ENCODE measurements at places on chromosomes 2 and 18.

- no peak for DNase-seq
Observed at GRCh38 chr18:21389903-21390302, 147.9 kb downstream of the GREB1L start.

DNA sequence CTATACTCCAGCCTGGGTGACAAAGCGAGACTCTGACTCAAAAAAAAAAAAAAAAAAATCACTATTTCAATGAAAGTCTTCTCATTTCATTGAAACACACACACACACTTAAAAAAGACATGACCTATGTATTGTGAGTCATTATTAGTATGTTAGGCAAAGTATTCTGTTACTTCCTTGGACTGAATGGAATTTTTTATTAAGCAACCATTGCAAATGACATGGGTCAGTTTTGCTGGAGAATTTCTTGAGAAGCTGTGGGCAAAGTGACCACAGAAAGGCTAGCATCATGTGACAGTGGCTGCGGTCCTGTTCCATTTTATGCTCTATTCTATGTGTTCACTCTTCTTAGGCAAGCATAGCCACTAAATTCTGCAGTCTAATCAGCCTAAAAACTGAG lies 695.7 kb downstream of the TDRD15 start:
- DNase-seq = no peak

DNA sequence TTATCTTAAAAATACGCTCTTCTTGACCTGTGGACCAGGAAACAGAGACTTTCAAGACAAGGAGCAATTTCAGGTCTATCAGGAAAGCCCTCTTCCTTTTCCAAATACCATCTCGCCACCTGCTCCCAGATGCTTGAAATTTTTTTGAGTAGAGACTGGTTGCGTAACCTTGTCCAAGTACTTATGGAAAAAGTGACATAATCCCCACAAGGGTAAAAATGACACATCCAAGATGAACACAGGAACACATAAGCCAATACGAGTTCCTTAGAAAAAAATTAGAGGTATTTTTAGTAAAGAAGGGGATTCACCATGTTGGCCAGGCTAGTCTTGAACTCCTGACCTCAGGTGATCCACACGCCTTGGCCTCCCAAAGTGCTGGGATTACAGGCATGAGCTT lies 1.8 kb downstream of the SERPINB13 start:
- no peak for DNase-seq

GRCh38 chr2:190415794-190416775 lies 7.9 kb downstream of the MFSD6 start:
- DNase-seq = no peak

DNA sequence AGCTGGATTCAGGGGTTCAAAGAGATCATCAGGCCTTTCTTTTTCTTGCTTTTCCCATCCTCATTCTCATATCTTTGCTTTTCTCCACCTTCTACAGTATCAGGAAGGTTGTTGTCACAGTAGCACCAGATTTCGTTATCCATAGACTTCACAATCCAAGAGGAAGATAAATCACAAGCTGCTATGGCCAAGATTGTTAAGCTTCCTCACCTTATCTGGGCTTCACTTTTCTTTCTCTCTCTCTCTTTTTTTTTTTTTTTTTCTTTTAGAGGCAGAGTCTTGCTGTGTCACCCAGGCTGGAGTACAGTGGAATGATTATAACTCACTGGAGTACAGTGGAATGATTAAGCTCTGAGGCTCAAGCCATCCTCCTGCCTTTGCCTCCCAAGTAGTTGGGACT lies 93.5 kb downstream of the TTC27 start:
- DNase-seq = no peak

DNA sequence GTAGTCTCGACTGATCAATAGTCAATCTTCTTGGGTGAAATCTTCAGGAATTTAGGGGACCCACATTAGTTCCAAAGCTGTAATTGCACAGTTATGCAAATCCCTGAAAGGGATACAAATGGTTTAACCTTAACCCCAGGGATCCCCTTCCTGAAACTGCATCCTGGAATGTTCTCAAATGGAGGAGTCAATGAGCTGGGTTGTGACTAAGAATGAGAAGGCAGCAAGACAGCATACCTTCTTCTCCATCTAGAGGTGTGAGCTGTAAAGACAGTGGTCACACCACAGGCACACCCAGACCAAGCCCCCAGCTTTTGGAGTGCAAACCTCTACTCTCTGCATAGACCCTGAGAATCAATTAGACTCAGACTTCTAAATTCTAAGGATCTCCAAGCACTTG lies 164.7 kb upstream of the MEIS1 start:
- DNase-seq = no peak

DNA sequence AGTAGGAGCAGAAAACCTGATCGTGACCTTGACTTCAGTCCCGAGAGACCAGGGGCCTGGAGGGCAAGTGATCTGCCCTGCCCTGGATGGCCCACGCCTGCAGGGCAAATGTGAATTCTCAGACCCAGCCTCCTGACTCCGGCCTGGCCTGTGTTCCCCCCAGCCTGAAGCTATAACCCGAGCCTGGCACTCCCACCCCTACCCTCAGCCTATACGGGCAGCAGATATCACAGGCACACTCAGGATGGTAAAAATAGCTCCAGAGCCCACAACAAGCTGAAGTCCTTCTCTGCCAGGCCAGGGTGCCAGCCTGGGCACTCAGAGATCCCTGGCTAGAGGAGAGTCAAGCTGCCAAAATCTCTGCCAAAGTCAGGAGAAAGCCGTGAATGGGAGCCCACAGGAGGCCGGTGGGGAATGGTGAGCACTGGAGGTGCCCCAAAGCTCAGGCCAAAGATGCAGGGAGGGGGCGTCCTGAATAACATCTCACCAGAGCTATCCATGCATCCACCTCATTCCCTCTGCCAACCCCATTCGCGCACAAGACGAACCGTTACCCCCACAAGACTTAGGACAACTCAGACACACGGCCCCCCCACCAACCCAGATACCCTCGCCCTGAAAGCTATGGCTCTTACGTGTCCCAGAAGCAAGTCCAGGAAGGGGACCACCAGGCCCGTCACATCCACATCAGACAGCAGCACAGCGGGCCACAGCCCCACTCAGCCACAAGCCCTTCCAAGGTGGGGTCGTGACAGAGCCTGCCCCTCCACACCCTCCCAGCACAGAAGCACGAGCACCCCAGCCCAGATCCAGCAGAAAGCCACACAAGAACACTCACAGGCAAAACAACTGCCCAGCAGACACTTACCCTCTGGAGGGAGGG lies 144.9 kb downstream of the TNS1 start:
- no peak for DNase-seq

DNA sequence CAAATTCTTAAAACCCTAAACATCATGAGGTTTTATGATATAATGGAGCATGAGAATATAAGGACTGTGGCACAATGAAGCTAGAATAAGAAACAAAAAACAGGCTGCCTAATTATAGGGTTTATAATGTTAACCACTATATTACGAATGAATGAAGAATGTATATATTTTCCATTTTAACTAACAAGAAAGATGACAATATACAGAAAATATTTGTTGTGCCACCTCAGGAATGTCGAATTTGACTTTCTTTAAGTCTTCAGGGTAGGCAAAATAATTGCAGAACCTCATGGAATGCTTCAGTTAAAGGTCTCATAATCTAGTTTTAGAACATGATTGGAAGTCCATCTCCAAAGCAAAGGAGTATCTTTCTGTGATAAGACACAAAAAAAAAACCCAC lies 282.9 kb upstream of the SLC8A1 start:
- DNase-seq = no peak

DNA sequence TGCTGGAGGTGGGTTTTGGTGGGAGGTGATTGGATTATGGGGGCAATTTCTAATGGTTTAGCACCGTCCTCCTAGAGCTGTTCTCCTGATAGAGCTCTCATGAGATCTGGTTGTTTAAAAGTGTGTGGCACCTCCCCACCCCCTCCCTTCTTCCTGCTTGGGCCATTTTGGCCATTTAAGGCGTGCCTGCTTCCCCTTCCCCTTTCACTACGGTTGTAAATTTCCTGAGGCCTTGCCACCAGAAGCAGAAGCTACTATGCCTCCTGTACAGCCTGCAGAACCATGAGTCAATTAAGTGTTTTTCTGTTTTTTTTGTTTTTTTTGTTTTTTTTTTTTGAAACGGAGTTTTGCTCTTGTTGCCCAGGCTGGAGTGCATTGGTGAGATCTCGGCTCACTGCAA lies 335.7 kb upstream of the HS6ST1 start:
- no peak for DNase-seq

- no peak for DNase-seq
Observed at GRCh38 chr2:36173760-36174404, 181.7 kb upstream of the CRIM1 start.

- peak; percentile 21 for DNase-seq
Observed at GRCh38 chr2:219060821-219061791, at the start of gene IHH. TSS of gene IHH (minus strand) at chr2:219060921. CDS start at chr2:219060467, 454 bp downstream.

DNA sequence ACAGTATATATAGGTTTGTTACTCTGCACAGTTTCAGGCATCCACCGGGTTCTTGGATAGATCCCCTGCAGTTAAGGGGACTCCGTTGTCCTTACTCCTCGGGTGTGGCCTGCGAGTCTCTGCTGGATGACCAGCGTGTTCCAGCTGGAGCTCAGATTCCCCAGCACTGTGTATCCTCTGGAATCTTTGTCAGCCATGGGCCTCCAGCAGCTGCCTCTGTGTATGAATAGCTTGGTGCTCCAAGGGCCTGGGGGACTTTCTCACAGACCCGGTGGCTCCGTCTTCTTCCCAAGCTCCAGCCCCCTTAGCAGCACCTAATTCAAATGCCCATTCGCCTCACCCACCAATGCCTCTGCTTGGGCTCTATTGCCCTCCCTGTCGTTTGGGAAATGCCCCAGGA lies 6.3 kb downstream of the ANO7 start:
- no peak for DNase-seq
